ENCODE measurements at places on chromosomes 7 and 10.

DNA sequence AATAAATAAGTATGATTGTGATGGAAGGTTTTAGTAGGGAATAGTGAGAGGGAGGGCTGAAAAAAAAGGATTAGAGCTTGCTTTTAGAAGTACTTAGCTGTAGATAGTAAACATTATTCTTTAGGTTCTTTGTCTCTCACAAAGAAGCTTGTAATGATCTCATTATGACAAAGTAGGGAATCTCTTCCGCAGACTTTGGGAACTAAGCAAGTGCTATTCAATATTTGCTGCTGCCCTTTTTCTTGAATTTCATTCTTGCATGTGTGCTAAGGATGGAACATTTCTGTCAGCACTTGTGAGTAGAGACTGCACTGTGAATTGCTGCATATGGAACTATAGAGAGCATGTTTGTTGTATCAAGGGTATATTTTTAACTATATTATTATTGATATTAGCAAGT lies 173.4 kb downstream of the ST7 start:
- no peak for DNase-seq

DNA sequence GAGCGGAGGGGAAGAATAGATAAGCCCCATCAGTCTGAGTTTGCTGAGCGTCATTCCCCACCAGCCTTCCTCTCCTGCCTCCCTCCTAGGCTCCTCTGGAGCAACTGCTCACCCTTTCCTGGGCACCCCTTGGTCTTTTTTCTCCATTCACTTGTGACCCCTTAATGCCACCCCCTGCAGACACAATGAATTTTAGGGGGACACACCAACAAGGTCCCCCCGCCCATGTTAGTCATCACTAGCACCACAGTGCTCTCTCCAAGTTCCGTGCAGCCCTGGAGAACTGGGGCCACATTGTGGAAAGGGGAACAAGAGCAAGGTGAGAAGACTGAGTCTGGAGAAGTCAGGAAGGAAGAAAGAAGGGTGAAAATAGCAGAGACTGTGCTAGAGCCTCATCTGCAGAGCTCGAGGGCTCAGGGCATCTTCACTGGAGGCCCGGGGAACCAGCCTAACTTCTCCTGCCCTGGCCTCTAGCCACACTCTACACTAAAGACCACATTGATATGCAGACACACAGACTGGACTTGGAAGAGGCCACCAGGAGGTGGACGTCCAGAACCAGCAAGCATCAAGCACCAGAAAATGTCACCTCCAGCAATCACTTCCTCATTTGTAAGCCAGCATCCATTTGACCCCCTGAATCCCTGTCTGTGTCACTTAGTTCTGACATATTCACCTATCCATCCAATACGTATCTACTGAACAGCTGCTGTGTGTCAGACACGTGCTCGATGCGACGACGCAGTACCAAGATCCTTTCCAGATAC lies 17.5 kb downstream of the RGR start:
- peak; percentile 8 for DNase-seq

DNA sequence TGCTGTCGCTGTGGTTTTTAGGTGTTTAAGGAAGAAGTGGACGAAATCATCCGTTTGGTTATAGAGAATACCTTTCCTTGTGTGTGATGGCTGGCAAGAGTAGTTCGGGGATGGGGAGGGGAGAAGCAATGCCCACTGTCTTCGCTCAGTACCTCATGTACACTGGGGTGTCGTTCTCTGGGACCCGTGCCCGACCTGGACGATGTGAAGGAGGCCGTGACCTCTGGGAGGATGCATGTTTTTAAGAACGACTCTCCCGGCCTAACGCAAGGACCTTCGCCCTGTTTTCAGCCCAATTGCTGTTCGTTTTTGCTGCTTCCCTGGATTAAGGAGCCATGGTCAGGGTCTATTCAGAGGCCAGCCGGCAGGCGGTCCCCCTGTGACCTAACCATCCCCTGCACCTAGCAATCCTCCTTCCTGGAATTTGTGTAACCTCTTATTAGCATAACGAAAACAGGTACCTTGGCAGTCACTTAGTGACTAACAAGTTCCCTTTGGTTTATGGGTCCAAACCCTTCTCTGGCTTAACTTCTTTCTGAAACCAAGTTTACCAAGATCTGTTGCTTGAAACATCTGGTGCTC lies 1.3 kb downstream of the NFE2L3 start:
- peak; percentile 70 for DNase-seq

DNA sequence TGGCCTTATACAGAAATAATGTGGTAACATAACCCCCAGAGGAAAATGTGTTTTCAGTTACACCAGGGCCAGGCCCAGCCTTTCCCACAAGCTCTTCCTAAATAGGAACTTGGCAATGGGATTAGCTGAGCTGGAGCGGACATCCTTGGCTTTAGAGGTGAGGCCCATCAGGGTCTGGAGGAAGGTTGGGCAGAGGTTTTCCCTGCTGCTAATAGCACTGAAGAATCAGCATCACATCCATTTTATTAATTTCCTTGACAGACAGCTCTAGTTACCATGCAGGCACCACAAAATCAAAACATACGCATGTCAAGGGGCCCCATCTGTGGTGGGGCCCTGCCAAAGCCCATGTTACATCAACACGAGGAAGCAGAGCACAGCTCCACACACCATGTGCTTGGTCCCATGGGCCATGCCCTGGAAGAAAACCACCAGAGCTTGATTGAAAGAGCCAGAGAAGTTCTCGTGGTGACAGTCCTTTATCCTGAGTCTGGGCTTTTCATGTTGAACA lies 566.6 kb downstream of the KCNMA1 start:
- no peak for DNase-seq

DNA sequence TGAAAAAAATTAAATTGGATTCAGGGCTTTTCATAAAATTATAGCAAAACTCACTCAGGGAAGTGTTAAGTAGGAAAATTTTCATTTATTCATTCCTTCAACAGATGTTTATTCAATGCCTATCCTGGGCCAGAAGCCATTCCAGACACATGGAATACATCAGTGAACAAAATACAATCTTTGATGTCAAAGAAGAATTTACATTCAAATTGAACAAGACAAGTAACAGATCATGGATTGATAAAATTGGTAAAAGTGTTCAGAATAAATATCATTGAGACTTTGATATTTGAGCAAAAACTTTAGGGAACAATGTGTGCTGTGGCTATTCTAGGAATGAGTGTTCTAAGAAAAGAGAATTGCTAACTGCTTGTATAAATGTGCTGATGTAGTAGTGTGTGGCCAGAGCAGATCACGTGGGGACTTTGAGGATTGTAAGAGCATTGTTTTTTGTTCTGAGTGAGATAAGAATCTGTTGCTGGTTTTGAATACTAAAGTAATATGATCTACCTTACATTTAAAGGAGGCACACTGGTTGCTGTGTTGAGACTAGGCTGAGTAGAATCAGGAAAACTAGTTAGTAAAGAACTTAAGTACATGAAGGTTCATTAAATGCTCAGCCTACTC lies 957.2 kb downstream of the PCDH15 start:
- no peak for DNase-seq

DNA sequence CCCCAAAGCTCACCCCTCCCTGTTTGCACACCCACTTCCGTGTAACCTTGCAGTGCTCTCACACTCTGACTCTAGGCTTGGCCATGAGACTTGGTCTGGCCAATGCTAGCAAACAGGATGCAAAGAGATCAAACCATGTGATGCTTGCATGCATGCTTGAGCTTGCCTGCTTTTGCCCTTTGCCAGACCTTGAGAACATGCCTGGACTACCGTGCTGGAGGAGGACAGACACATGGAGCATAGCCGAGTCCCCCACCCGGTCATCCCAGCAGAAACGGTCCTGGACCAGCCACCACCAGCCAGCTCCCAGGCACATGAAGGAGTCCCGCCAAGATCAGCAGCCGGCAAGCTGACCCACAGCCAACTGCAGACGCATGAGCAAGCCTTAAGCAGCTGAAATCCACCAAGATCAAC lies 23.4 kb downstream of the PYROXD2 start:
- no peak for DNase-seq

GRCh38 chr10:75407224-75407712 lies 5.7 kb upstream of the ZNF503 start:
- no peak for DNase-seq

DNA sequence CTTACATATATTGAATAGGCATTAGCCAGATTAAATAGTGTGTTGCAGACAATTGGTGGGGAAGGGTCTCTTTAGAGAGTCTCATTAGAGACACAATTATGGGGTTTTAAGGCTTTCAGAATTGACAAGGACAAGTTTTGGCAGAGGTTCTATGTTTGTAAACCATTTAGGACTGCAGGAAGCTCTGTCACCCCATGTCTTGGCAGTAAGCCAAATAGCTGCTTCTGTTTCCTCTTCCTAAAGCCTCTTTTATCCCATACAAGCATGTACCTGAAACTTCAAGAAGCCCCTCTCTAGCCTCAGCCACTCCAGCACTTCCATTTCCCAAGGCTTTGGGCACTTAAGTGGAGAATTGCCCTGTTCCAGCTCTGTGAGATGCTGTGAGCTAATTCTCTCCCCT lies 21.8 kb upstream of the LRRC4 start:
- DNase-seq = no peak

- no peak for DNase-seq
These were observed 30.6 kb downstream of the SVOPL start for GRCh38 chr7:138670594-138670993.

DNA sequence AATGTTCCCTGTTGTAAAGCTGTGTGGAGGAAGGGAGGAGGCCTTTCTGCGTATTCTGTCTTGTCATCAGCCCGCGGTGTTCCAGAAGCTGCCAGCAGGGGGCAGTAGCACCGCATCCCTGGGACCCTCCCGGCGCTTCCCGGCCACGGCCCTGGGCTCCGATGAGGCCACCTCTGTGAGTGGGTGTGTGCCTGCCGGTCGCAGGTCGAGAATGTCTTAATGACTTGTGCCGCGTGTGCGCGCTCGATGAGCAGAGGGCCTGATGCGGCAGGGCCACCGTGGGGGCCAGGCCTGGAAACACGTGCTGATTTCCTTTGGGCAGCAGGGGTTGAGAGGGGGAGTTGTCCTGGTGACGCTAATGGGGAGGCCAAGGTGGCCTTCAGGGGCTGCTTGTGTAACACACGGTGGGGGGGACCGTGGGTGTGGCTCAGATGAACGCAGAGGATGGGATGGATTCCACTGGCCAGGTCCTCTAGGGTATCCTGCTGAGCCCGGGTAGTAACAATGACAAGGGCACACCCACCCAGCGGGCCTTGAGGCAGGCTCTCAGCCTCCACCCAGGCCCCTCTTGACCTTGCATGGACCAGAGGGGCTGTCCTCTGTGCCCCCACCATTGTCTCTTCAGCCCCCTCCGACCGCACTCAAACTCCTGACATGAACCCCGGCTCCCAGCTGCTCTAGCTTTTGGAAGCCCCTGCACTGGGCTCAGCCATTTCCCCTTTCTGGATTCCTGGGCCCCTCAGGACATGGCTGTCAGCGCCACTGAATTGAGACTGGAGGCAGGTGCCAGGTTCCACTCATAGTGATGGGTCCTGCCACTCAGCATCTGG lies 135.9 kb upstream of the PODXL start:
- DNase-seq = peak; percentile 79

- no peak for DNase-seq
These were observed 89.5 kb downstream of the THSD7A start for GRCh38 chr7:11742496-11742895.

DNA sequence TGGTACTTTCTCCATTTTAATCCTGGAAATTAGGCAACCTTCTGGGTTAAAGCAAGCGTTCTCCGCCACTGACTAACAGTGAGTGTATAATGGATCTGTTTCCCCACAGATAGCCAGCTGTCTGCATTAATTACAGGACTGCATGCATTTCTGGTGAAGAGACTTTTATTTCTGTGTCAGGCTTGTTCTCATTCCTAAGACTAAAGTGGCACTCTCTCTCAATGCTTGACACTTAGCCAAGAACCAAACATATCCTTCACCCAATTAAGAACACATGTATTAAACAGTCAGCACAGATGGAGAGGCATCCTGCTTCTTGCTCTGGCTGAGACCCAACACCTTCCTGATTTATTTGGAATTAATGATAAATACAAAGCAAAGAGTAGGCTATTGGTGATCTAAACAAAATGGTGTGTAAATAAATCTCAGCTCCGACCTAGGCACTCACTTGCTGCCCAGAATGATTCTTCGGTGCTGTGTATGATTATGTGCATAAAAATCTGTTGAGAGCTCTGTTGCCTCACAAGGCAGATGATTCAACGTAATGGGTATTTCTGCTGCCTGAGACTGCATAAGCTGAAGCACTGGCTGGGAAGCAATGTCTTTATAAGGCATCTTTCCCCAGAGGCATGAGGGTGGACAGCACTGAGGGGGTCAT lies 16.8 kb downstream of the CALU start:
- no peak for DNase-seq

DNA sequence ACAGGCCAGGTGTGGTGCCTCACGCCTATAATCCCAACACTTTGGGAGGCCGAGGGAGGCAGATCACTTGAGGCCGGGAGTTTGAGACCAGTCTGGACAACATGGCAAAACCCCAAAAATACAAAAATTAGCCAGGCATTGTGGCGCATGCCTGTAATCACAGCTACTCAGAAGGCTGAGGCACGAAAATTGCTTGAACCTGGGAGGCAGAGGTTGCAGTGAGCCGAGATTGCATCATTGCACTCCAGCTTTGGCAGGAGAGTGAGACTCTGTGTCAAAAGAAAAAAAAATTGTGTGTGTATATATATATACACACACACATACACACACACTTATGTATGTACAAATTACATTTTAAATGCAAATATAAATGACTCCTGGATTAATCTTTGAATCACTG lies 76.8 kb upstream of the LRRN3 start:
- no peak for DNase-seq

- DNase-seq = no peak
These were observed 39.1 kb downstream of the VWC2 start for GRCh38 chr7:49812534-49812933.

- no peak for DNase-seq
These were observed 405.6 kb downstream of the KCNMA1 start for GRCh38 chr10:77231884-77232610.

DNA sequence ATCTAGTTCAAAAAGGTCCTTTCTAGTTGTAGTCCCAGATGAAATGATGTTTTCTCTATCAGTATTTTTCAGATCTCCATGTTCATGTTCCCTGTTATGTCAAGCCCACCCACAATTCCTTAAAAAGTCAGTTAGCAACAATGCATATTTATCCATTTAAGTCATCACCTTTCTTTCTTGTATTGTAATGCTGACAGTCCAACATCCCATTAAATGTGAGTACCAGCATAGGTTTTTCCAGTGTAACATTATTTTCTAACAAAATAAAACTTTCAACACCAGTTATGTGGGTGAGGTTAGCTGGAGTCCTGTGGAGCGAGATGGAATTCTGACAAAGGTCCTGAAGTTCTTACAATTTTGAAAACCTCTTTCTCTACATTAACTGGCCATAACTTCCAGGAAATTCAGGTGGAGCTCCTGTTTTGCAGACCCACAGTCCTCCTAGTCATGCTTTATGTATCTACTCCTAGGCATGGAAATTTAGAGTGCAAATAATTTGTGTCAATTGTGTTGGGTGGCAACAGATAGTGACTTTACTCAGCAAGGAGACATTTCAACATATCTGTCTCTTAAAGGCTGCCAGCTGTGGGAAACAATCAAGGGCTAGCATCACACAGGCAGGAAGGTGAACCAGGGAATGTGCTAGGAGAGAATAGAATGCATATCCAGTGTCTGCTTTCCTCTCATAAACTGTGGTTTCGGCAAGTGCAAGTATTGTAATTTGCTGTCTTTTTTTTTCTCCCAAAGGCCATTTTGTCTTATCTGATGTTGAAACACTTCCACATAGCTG lies 162.6 kb downstream of the MTERF1 start:
- no peak for DNase-seq

GRCh38 chr10:85147346-85148250 lies 819.2 kb downstream of the CCSER2 start:
- no peak for DNase-seq

GRCh38 chr10:50604049-50604640 lies 19.6 kb downstream of the SGMS1 start:
- no peak for DNase-seq

GRCh38 chr10:22434521-22434920 lies 89.2 kb downstream of the SPAG6 start:
- no peak for DNase-seq

Data from activated T-cell treated with anti-CD3 and anti-CD28 coated beads, Interleukin-2, amount 50 U/mL, for 48 hours (primary cell).